ENCODE measurements at places on chromosomes 5 and 9.

GRCh38 chr5:1038417-1039209 is 30.0 kb downstream of the NKD2 start:
- no peak for DNase-seq

GRCh38 chr5:95069948-95070347 is 214.9 kb downstream of the MCTP1 start:
- no peak for DNase-seq

DNA sequence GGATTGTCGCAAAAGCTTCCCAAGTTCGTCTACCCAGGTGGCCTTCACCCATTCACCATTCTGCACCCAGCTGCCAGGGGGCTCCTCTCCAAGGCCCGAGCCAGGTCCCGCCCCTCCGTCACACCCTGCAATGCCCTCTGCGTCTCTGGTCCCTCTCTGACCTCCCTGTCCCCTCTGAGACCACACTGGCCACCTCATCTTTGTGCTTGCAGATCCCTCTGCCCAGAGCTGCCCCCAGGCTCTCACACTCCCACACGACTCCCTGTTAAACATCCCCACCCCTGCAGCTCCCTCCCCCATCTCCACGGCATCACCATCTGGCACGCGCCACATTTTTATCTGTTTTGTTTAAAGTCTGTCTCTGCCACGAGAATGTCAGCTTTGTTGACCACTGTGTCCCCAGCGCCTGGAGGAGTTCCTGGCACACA is 243.6 kb downstream of the PBX3 start:
- no peak for DNase-seq

DNA sequence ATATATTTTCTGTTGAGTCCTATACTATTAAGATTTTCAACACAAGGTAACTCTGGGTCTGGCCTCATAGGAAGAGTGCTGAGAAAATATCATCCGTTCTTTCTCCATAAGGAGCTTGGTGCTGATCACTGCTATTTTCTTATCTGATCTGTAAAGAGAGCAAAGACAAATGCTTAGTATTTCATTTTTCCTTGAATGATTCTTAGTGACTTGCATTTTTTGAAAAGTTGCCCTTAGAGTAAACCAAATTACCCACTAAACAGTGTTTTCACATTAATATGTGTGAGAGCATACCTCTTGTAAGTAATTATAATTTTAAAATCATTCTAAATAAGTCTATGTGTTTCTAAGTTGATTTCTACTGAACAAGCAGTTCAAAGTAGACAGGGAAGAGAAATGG is 121.3 kb upstream of the CTSV start:
- DNase-seq, result no peak
